ENCODE measurements at places on chromosomes 3 and 15. TPM values are rescaled to one million over a fixed set of nuclear protein-coding genes. Genes with fewer than 3 reads are reported as not detected.
A peak's percentile ranks its signal among the peaks of the same experiment; 100 is the strongest.

DNA sequence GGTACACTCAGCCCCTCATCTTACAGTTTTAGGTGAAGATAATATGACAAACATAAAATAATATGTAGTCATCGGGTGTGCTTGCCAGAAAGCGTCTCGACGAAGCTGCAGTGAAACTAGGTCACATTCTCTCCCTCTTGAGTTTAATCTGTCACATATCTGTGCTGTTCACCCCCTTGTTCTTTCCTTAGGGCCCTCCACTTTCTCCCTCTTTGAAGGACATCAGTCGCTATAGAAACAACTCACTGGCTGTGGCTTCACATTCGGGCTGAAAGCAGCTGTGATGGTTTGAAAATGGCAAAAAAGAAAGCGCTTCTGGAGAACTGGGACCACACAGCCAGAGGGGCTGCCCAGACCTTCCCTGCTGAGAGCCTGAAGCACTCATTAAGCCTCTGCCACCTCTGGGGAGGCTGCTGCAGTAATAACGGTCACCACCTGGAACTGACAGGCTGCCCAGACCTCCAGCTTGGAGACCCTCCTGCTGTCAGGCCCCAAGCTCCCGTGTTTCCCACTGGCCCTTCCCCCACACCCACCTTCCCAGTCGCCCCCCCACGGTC is 50.3 kb downstream of the ABTB1 start:
- peak; percentile 2 for DNase-seq

DNA sequence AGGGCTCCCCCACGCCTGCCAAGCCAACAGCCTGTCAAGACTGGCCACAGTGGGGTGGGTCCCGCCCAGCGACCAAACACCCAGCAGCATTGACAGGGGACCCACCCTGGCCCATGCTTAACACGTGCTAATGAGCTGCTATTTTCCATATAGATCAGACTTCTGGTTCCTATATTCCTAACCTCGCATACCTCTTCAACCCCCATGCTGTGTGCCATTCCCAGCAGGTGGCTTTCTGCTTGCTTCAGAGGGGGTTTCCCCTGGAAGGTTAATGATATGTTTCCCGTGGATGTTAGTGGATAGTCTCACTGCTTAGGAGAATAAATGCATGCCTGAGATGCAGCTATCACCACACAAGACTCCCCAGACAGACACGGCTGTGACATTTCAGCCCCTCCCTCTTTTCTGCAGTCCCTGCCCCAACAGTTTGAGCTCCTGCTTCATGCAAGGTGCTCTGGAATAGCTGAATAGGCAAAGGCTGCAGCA is 37.9 kb upstream of the MGLL start:
- DNase-seq = no peak

DNA sequence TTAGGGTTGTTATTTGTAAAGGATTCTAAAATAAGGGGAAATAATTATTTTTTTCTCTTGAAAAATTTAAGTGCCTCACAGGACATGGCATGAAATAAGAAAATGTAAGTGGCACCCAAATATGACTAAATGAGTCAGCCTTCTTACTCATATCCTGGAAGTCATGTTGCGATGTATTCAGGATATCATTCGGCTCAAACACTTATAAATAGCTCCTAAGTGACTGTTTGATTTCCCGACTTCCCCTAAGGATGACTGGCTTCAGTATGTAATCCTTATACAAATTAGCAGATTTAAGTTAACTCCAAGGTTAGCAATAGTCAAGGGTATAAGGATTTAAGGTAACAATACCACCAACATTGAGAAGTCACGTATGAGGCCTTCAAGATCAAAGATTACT is 57.3 kb upstream of the OSTN start:
- DNase-seq = no peak

- DNase-seq = no peak
Observed at GRCh38 chr15:56616551-56616950, 116.8 kb downstream of the ZNF280D start.

DNA sequence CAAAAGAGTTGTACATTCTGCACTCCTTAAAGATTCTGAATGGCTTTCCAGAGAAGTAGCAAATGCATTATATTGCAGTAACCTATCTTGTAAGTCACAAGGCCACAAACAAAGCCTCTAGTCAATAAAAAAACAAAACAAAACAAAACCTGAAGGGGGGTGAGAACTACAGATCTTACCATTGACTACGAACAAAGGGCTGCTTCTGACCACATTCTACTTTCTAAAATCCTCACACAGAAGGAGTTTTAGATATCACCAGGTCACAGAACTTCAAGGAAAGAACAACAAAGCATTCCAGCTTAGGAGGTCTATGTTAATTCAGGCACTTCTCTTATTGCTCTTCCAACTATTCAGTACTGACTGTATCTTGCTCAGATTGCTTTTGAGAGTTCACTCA is 343.0 kb downstream of the ZBTB20 start:
- no peak for DNase-seq

Gene TPRG1
- 1.1 TPM for total RNA-seq

Gene CHRNA7
- total RNA-seq = 1.8 TPM

Gene DHFR2
- 7.8 TPM for total RNA-seq

Gene FGD5
- 9.8 TPM for total RNA-seq

Gene SLTM
- 68.3 TPM for total RNA-seq

Data from left colon (tissue), 2 donors.